ENCODE measurements at places on chromosomes 1 and 21.

DNA sequence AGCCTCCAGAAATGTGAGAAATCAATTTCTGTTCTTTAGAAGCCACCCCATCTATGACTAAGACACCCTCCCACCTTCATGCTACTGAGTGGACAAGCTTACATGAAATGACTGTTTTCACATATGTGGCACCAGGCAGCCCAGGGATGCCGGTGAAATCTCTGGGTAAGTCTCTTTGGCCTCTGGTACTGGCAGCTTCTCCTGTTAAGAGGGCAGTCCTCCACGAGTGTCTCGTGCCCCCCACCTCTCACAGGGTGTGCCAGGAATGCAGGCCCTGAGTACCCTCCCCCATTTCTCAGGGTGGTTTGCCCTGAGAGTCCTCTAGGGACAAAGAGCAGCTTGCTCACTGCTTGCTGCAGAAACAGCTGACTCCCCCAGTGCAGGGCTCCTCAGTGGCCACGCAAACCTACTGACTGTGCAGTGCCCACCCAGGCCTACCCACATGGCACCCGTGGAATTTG lies 3.2 kb upstream of the PRXL2B start:
- DNase-seq = no peak

- no peak for DNase-seq
Observed at GRCh38 chr1:51624855-51625254, 8.0 kb downstream of the OSBPL9 start.

GRCh38 chr1:42937141-42937696 lies 21.4 kb downstream of the SLC2A1 start:
- peak; percentile 46 for DNase-seq

GRCh38 chr1:117613249-117613968 lies 7.6 kb downstream of the TENT5C start:
- no peak for DNase-seq

GRCh38 chr1:39886757-39887231 lies 3.5 kb upstream of the TRIT1 start:
- peak; percentile 71 for DNase-seq

- no peak for DNase-seq
Observed at GRCh38 chr1:110067479-110067892, 3.0 kb downstream of the ALX3 start.

DNA sequence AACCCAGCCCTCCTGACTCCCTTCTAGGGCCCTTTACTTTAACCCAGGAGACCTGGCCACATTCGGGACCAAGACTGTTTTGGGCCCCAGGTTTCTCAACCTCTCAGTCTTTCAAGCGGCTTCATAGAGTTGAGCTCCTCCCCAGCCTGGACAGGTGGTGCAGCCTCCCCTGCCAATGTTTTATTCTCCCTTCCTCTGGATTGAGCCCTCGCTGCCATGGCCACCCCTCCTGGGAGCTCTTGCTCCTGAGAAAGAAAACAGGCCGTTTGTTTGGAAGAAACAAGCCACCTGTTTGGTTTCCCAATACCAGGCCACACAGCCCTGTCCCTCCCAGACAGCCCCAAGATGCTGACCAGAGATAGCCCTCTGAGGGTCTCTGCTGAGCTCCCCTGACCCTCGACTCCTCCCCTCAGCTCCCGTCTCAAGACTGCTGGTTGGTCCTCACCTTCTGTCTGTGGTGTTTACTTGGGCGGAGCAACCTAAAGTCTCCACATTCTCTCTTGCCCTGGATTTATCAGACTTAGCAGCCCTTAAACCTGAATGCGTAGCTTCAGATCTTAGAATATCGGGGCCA lies 3.3 kb downstream of the TMEM51 start:
- no peak for DNase-seq

DNA sequence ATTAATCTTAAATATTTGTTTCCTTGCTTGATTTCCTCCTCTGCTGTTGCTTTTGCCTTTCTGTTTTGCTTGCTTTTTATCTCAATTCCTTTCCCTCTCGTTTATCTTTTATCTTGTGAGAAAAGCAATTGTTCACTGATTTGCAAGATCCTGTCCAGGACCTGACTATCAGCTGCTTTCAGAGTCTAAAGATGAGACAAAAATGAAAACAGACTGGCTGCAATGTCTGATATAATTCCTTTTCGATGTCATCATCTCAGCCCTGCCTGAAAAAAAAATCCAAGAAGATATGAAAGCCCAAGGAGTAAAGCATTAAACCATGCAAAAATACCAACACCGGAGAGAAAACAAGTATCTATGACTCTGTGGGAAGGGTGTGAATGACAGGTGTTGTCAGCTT lies 225.5 kb downstream of the PATJ start:
- no peak for DNase-seq

- no peak for DNase-seq
Observed at GRCh38 chr1:21266119-21266774, 24.0 kb downstream of the ECE1 start.

DNA sequence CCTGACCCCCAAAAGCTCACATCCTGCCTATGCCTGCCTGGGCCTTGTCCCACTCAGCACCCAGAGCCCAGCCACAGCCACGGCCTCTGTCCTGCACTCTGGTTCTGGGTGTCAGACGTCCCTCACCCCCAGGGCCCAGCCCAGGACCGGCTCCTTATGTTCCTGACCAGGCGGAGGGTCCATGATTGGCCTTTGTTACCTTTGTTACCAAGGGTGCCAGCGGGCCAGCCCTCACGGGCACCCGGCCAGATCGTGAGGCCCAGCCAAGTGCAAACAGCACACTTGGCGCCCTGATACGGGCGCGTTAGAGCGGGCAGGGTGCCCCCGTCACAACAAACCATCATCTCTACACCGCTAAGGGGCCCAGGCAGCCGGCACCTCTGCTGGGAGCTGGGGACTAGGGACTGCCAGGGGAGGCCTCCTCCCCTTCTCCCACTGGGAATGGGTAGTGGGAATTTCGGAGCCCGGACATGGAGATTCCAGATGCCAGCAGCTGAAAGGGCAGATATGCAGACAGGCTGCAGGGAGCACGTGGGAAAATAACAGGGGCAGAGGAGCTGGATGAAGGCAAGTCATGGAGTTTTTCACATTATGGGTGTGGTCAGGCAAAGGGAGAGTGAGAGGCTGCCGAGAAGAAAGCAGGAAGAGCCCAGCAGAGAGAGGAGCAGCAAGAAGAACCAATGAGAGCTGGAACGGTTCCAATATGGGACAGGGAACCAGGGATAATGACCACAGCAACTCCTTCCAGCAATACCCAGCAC lies 22.1 kb downstream of the HSPG2 start:
- no peak for DNase-seq

- DNase-seq = no peak
Observed at GRCh38 chr1:12475101-12475500, 142.9 kb downstream of the DHRS3 start.

- no peak for DNase-seq
Observed at GRCh38 chr1:58442114-58442513, 104.4 kb downstream of the OMA1 start.

GRCh38 chr1:156579472-156579871 lies at the start of gene TTC24:
Gene TTC24, plus strand, starts transcription at chr1:156579723. Its CDS starts 1,642 bp downstream, at chr1:156581365.
- DNase-seq = no peak

DNA sequence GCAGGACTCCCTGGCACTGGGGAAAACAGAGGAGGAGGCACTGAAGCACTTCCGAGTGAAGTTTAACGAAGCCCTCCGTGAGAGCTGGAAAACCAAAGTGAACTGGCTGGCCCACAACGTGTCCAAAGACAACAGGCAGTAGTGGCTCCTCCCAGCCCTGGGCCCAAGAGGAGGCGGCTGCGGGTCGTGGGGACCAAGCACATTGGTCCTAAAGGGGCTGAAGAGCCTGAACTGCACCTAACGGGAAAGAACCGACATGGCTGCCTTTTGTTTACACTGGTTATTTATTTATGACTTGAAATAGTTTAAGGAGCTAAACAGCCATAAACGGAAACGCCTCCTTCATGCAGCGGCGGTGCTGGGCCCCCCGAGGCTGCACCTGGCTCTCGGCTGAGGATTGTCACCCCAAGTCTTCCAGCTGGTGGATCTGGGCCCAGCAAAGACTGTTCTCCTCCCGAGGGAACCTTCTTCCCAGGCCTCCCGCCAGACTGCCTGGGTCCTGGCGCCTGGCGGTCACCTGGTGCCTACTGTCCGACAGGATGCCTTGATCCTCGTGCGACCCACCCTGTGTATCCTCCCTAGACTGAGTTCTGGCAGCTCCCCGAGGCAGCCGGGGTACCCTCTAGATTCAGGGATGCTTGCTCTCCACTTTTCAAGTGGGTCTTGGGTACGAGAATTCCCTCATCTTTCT lies 75.5 kb downstream of the PIK3CD start:
- DNase-seq = peak; percentile 64

DNA sequence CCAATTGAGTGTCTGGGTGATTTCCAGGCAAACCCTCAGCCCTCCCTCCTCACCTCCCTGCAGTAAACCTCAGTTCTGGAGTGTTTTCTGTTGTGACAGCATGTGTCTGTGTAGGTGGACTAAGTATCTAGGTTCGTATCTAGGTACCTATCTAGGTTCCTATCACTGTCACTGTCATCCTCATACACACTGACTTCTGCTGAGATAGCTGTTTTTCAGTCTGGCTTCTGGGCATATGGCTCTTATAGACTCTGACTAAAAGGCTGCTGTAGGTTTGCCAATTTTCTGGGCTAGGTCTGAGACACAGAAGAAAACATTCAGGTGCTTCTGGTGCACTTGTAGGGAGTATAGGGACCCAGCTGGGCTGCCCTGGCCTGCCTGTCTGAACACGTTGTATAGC lies 8.1 kb upstream of the TRIM67 start:
- DNase-seq = peak; percentile 52

GRCh38 chr1:220726634-220727033 lies 21.5 kb upstream of the MTARC2 start:
- DNase-seq = no peak

DNA sequence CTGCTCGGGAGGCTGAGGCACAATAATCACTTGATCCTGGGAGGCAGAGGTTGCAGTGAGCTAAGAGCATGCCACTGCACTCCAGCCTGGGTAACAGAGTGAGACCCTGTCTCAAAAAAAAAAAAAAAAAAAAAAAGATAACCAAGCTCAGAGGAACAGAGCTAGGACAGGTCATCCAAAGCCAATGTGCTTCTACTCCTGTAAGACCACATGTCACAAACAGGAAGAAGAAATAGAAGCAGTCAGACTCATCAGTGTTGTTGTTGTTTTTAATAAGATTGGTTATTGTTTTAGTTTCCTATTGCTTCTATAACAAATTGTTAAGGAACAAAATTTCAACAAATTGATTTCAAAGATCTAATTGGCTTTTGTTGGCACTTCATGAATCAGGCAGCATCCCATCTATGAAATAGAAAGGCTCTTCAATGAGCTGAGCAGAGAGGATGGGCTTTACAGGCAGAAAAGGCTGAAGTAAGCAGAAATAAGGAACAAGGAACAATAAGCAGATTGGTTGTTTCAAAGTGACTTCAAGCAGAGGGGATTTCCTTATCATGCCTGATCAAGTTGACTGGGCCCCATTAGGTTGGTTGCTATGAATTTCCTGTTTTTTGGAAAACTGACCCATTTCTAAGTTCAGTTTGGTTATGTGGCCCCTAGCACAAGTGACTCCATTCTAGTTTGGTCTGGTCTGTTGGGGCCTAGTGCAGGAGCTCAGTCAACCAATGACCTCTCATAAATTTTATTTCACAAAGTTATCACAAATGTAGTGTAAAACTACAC lies 6.0 kb upstream of the AKNAD1 start:
- DNase-seq = no peak

DNA sequence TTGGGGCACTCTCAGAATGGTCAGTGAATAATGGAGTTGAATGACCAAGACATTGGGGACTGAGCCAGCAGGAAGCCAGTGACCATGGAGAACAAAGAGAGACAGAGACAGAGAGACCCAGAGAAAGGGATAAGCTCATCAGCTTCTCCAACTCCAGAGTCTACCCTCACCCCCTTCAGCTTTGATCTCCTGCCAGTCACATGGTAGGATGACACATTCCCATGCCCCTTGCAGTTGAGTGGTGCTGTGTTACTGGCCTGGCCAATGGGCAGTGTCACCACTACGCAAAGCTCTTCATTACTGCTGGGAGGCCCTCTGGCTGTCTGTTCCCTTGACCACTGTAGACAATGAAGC lies 643.5 kb downstream of the AJAP1 start:
- no peak for DNase-seq

DNA sequence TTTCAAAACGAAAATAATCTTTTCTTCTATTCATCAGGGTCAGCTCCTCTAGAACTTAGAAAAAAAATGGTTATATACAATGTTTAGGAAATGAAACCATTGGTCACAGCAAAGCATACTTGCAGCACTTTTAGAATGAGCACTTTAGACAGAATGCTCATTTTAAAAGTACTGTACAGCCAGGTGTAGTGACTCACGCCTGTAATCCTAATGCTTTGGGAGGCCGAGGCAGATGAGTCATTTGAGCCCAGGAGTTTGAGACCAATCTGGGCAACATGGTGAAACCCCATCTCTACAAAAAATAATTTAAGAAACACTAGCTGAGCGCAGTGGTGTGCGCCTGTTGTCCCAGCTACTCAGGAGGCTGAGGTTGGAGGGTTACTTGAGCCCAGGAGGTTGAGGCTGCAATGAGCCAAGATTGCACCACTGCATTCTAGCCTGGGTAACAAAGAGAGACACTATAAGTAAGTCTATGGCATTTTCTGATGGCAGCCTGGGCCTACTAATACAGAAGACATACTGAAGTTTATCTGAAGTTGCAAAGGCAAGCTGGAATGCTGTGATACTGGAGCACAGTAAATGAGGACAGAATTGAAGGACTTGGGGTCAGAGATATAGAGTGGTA lies 48.9 kb upstream of the ZNF326 start:
- no peak for DNase-seq

- DNase-seq = no peak
Observed at GRCh38 chr1:10575616-10576015, 100.9 kb downstream of the PEX14 start.

DNA sequence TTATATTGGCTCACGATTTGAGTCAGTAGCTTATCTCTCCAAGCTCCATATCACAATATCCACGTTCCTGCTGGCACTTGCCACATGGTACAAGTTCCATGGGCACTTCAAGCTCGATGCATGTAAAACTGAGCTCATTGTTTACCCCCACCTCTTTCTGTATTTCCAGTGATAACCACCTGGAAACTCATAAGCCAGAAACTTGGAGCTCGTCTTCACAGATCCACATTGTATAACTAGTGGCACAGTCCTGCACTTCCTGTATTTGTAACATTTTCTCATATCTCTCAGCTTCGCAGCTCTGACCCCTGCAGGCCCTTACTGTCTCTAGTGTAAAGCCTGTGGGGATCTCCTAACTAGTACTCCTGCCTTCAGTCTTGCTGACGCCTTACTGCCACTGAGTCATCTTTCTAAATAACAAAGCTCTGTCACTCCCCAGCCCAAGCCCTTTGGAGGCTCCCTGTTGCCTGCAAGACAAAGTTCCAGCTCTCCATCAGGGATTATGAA lies 6.5 kb upstream of the C2CD4D start:
- DNase-seq = no peak

- no peak for DNase-seq
Observed at GRCh38 chr1:91526496-91526895, 25.8 kb downstream of the CDC7 start.

Data from NCI-H510A (cell line).